ENCODE measurements at places on chromosomes 12 and 14. TPM values are rescaled to one million over a fixed set of nuclear protein-coding genes. Genes with fewer than 3 reads are reported as not detected.

DNA sequence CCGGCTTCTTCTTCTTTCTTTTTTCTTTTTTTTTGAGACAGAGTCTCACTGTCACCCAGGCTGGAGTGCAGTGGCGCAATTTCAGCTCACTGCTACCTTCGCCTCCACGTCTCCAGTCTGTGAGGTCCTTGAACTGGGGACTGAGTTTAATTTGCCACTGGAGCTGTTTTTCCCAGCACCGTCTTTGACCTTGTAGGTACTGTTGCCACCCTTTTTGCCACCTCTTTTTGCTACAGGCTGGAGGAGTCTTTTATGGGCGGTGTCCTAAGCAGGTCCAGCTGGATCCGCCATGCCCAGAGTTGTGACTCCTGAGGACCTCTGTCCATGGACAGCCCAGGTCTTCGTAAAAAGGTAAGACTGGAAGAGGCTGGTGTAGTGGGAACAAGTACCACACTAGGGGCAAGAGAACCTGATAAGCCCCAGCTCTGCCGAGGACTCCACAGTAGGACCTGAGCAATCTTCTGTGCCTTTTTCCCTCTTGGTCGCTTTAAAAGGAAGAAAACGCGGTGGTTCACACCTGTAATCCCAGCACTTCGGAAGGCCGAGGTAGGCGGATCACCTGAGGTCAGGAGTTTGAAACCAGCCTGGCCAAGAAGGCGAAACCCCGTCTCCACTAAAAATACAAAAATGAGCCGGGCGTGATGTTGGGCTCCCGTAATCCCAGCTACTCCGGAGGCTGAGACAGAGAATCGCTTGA lies 946 bp downstream of the RNU4-2 start:
- H3K27ac ChIP-seq: peak overlapping the region; percentile 23
- peaks cover 16% of the 10 kb centered on the region for H3K4me1 ChIP-seq
- peak overlapping the region; percentile 51 for H3K4me3 ChIP-seq
- H3K36me3 ChIP-seq: no peaks in the 10 kb centered on the region
- peak; percentile 49 for DNase-seq
- H3K27me3 ChIP-seq: no peaks in the 10 kb centered on the region

DNA sequence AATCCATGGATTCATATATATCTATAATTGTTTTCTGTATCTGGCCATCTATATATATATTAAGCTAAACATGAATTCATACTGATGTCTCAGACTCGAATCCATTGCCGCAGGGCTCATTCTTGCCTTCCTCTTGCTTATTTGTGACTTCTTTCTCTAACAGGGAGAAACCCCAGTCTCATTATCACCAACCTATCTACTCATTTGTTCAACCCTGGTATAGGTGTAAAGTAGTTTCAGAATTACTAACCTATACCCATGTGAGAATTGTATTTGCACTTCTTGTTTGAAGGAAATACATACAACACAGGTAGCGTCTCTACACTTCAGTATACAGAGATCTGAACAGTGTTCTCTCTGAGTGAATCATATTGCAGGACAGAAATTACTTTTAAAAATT lies 77.7 kb downstream of the PTPN11 start:
- no peak for DNase-seq
- peaks cover 23% of the 10 kb centered on the region for H3K36me3 ChIP-seq
- no peaks in the 10 kb centered on the region for H3K27me3 ChIP-seq

GRCh38 chr12:19938031-19938430 lies 430.3 kb upstream of the PDE3A start:
- no peaks in the 10 kb centered on the region for H3K27me3 ChIP-seq
- H3K4me3 ChIP-seq: no peak overlapping the region

GRCh38 chr12:114982760-114983159 lies 298.8 kb upstream of the TBX3 start:
- H3K36me3 ChIP-seq: no peaks in the 10 kb centered on the region
- no peak for DNase-seq
- H3K4me3 ChIP-seq: no peak overlapping the region
- H3K4me1 ChIP-seq: no peaks in the 10 kb centered on the region

DNA sequence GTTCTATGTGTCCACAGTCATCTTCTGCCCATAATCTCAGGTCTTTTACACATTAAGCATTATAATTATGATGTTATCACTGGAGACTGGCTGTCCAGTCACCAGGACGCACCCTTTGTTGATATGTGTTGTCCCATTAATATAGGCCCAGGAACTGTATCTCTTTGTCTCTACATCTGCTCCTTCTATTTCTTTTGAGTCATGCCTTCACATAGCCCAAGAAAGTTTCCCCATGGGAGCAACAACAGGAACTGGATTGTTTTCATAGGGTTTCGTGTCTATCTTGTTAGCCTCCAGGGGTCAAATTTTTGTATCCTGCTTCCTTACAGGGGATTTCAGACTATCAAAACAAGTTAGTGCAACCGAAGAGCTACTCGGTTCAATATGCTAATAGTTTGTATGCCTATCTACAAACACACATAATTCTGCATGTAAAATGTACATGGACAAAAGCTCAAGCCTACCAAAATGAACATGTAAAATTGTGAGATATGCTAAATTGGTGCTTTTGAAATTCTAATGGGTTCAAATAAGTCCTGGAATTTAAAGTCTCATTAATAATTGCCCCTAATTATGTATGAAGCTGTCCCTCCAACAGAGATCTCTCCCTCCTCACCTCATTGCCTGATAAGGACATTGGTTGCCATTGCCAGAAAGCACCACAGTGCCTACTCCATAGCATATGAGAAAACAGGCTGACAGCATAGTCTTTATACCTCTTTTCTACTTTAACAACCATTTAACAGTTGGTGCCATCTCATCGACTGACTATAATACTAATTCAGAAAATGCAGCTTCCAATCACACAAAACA lies 99.8 kb upstream of the DIO2 start:
- no peaks in the 10 kb centered on the region for H3K27me3 ChIP-seq
- no peaks in the 10 kb centered on the region for H3K36me3 ChIP-seq
- peak; percentile 41 for DNase-seq
- no peak overlapping the region for H3K27ac ChIP-seq
- H3K4me1 ChIP-seq: peaks cover 20% of the 10 kb centered on the region

DNA sequence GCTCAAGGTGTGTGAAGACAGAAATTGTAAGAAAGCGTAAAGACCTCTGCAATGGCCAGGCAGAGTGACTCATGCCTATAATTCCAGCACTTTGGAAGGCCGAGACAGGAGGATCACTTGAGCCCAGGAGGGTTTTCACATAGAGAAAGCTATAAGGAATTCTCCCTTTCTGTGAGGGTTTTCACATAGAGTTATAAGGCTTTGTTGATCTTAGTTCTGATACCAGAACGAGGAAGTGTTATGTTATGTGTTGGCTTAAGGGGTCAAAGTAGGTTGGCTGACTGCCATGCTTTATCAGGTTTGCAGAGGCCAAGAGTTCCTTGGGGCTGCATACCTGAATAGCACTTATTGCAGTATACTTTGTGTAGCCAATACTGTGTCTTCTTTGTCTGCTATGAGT lies 139.1 kb downstream of the ERC1 start:
- no peak for DNase-seq
- no peak overlapping the region for H3K27ac ChIP-seq
- no peak overlapping the region for H3K4me3 ChIP-seq
- H3K4me1 ChIP-seq: no peaks in the 10 kb centered on the region

GRCh38 chr14:28661171-28661772 lies 105.3 kb upstream of the FOXG1 start:
- H3K27ac ChIP-seq: no peak overlapping the region
- H3K4me1 ChIP-seq: no peaks in the 10 kb centered on the region
- H3K36me3 ChIP-seq: no peaks in the 10 kb centered on the region
- no peak for DNase-seq
- no peak overlapping the region for H3K4me3 ChIP-seq
- no peaks in the 10 kb centered on the region for H3K27me3 ChIP-seq

GRCh38 chr14:81682134-81682533 lies 148.5 kb upstream of the SEL1L start:
- no peaks in the 10 kb centered on the region for H3K36me3 ChIP-seq
- no peaks in the 10 kb centered on the region for H3K4me1 ChIP-seq
- DNase-seq: no peak
- H3K27me3 ChIP-seq: no peaks in the 10 kb centered on the region

- H3K36me3 ChIP-seq: no peaks in the 10 kb centered on the region
- H3K4me3 ChIP-seq: peak overlapping the region; percentile 13
- peaks cover 52% of the 10 kb centered on the region for H3K4me1 ChIP-seq
- DNase-seq: no peak
- no peaks in the 10 kb centered on the region for H3K27me3 ChIP-seq
- H3K27ac ChIP-seq: peak overlapping the region; percentile 91
These were observed 41.1 kb downstream of the KICS2 start for GRCh38 chr12:64180951-64181350.

TDRD9 gene
- total RNA-seq: 1.1 TPM

All from osteoblast (primary cell).